ENCODE measurements at places on chromosomes 7 and 10.

GRCh38 chr10:34047389-34047788 is 712.9 kb upstream of the NRP1 start:
- DNase-seq, result no peak

GRCh38 chr7:89914711-89915110 is 239.6 kb upstream of the STEAP1 start:
- DNase-seq, result peak; percentile 58

- DNase-seq, result no peak
Observed at GRCh38 chr7:83836028-83836427, 187.1 kb upstream of the SEMA3E start.

DNA sequence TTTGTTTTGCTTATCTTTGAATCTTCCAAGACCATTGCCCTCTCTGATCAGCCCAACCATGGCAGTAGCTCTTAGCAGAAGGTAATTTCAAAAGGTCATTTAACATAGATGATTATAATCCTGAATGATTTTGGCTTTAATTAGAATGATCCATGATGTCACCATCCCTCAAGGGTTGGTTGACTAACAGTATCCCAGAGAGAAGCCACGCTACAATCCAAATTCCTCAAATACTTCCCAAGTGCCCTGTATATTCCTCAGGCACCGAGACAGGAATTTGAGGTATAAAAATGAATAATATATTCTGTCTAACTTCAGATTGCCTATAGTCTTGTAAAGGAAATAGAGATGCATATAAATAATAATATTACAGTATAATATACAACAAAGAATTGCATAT is 42.1 kb upstream of the TMEM196 start:
- no peak for DNase-seq

DNA sequence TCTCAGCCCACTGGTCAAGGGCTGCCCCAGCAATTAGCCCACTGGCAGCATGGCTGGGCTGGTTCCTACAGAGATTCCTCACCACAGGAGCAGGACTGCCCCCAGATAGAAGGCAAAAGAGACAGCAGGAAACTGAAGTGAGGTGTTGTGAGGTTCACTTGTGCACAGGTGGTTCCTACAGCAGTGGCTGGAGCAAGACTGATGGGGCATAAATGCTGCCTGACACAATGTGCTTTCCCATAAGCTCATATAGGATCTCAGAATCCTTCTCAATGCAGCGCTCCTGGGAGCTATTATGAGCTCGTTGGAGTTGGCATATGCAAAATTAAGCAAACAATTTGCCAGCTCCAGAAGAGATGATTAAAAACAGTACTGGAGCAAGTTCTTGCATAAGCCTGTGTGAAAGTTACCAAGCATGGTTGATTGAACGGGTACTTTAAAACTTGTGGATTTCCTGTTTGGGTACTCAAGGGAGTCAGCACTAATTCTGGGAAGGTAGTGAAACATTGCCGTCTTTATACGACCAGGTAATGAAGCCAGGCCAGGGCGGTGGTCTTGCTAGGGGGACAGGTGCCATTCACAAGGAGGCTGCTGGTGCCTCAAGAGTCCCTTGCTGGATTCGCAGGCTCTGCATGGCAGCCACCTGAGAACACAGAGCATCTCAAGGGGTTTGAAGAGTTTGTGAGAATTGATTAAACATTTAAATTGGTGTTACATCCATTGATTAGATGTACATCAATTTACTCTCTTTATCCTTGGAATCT is 20.3 kb upstream of the PRKCQ start:
- DNase-seq, result no peak

- no peak for DNase-seq
Observed at GRCh38 chr10:113412161-113412560, 140.7 kb upstream of the HABP2 start.

DNA sequence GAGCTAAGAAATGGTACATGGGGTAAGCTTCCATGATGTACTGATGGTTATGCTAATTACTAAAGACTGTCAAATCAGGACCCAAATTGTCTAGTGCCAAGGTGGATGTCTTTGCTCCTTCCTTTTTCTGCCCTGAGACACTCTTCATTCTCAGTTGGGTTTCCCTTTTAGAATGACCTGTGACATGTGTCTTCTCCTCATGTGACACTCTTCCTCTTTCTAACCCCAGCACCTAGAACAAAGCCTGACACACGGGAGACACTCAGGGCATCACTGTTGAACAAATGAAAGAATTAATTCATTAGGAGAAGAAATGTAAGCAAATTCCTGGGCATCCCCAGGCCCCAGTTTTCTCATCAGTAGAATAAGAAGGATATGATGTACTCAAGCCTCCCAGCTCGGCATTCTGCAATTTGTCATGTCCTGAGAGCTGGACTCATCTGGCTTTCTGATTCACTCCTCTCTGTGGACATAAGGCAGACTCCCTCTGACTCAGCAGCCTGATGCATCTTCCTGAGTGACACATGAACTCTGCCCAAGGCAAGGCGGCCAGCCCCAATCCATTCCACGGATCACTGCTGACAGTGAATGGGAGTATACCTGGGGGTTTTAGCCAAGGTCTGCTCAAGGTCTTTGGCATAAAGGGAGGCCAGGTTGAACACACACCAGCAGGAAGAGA is 473.8 kb downstream of the KCNMA1 start:
- peak; percentile 98 for DNase-seq

GRCh38 chr10:61337741-61338140 is 115.4 kb downstream of the TMEM26 start:
- no peak for DNase-seq

DNA sequence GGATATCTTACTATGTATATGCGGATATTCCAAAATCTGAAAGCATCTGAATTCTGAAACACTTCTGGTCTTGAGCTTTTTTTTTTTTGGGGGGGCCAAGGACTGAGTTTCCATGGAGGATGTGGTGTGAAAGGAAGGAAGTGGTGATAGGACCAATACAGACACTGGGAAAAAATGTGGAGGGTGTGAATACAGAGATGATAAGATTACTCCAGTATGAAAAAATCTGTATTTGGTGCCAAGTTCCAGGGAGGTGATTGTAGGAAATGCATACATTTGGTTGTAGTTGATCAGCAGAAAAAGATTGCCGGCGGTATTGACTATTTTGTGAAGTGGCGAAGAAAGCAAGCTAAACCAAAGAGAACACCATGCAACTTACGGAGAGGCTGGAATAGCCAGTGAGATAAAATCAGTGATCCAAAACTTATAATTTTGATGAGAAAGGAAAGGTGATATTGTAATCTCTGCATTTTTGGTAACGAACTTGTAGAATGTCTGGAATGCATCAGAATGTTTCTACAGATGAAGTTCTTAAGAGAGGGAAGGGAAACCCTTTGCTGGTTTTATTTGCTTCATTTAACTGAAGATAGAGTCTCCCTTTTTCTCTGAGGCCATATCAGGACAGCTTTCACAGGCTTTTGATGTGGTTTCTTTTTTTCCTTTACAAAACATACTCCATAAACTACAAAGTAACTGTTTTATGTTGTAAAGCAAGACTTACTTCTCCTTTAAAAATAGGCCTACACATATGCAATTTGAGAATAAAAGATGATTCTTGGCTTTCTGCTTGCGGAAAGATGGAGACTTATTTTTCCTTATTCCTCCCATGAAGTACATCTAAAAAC is 6.0 kb downstream of the WDR37 start:
- DNase-seq, result no peak

DNA sequence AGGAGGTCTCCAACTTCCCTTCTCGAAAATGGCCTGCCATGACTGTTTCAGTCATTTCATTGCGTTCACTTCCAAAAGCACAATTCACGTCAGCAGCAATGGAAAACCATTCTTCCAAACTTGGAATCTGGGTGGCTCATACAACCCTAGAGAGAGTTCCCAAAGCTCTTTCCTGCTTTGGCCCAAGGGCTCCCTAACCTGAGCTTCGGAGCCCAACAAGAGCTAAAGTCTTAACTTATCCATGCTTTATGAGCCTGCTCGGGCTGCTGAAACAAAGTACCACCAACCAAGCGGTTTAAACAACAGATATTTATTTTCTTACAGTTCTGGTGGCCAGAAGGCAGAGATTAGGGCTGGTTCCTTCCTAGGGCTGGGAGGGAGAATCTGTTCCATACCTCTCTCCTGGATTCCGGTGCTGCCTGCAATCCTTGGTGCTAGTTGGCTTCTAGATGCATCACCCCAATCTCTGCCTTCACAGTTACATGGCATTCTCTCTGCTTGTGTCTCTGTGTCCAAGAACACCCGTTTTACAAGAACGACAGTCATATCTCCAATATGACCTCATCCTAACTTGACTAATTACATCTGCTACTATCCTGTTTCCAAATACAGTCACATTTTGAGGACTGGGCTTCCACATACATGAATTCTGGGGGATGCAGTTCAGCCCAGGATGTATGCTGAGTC is 33.5 kb downstream of the CAMK2B start:
- peak; percentile 29 for DNase-seq

- no peak for DNase-seq
Observed at GRCh38 chr10:37895674-37896073, 38.3 kb upstream of the ZNF248 start.

DNA sequence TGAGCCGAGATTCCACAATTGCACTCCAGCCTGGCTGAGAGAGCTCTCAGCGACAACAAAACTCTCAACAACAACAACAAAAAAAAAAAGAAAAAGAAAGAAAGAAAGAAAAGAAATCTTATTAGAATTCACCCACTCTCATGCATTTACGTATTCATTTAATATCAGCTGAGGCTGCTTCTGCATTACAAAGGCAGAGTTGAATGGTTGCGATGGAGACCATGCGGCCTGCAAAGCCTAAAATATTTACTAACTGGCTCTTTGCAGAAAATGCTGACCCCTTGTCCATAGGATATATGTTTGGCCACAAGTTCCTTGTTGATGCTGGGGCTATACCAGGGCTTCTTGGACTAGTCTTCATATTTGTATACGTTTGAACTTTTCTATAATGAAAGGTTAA is 109.4 kb downstream of the SPDYE5 start:
- no peak for DNase-seq
